ENCODE measurements at places on chromosomes 2 and 18.

GRCh38 chr2:150513647-150514046 lies 26.2 kb upstream of the RND3 start:
- DNase-seq, result no peak

GRCh38 chr2:133316557-133316956 lies 251.7 kb downstream of the NCKAP5 start:
- DNase-seq, result no peak

DNA sequence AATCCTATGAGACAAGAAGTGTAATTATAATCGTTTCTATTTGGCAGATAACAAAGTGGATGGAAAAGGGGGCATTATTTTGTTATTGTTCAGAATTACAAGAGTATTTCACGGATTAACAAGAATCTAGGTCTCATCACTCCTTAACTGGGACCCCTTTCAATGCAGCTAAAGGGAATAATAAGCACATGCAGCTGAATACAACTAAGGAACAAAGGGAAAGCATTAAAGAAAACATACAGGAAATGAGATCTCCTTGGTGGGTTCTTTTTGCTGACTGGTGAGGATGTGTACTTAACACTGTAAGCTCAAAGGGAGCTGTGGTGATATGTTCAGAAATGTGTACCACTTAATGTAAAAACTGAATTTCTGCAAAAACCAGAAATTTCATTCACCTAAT lies 140.5 kb upstream of the WDSUB1 start:
- no peak for DNase-seq

DNA sequence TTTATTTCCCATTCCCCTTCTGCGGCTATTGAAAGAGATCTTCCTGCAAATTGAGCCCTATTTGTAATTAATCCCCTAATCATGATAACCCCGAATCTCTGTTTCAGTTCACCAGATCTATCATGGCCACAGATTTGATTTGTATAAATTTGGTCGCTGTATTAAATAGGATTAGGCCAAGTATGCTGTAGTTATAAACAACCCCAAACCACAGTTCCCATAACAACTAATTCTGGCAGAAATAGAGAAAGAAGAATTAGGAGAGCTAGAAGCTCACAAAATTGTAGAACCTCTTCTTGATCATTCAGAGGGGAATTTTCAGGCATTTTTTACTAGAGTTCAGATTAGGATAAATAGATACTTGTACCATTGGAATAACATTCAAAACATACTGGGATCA lies 433.7 kb upstream of the TNP1 start:
- no peak for DNase-seq

- no peak for DNase-seq
Observed at GRCh38 chr2:174125090-174125489, 123.2 kb downstream of the OLA1 start.

Measured in NCI-H2029 treated with DMSO at 0.1 percent for 48 hours (cell line).